ENCODE measurements at places on chromosomes 2 and 18. TPM values are rescaled to one million over a fixed set of nuclear protein-coding genes. Genes with fewer than 3 reads are reported as not detected.

DNAH6 gene
- 2.0 TPM for total RNA-seq

RASGRP3 gene
- not detected for total RNA-seq

DNA sequence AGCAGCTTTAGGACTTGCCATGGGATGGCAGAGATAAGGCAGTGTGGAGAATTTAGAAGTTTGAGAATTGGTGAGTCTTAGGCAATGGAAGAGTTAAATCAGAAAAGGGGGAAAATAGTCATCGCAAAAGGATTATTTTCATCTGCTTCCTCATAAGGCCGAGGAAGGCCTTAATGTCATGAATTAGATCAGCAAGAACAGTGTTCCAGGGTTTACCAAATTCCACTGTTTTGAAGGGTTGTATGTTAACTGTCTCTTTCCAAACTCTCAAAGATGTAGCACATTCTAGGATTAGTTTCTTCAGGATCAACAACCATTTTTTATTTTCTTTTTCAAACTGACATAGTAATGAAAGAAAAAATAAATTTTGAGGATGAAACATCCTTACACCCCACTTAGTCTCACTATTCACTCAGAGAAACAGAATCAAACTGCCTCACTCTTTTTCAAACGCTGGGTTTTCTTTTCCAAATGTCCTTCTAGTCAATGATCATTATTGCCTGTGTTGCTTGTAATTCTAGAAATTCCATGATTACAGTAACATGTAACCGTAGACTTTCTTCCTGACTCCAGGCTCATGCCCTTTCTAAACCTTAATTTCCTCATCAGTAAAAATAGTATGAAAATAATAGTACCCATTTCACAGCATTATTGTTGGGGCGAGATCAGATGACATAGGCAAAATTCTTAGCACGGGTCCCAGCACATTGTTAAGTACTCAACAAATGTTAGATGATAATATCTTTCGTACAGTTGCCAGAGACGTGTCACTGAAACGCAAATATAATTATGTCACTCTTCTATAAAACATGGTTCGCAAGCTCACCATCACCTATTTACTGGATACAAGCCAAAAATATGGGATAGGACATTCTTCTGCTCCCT lies 23.6 kb downstream of the ZEB2 start:
- DNase-seq: no peak
- H3K27ac ChIP-seq: no peak overlapping the region
- H3K36me3 ChIP-seq: no peaks in the 10 kb centered on the region
- no peak overlapping the region for H3K4me3 ChIP-seq
- H3K4me1 ChIP-seq: no peaks in the 10 kb centered on the region
- peaks cover 11% of the 10 kb centered on the region for H3K27me3 ChIP-seq

FBXO36 gene
- 13.3 TPM for total RNA-seq

GRCh38 chr2:31945572-31945935 lies 65.3 kb downstream of the MEMO1 start:
- H3K4me3 ChIP-seq: no peak overlapping the region
- no peak overlapping the region for H3K27ac ChIP-seq
- H3K27me3 ChIP-seq: no peaks in the 10 kb centered on the region
- H3K4me1 ChIP-seq: peaks cover 6% of the 10 kb centered on the region
- no peak for DNase-seq
- peaks cover 16% of the 10 kb centered on the region for H3K36me3 ChIP-seq

GRCh38 chr2:69012310-69013141 lies 453 bp upstream of the ANTXR1 start:
- no peaks in the 10 kb centered on the region for H3K4me1 ChIP-seq
- H3K27ac ChIP-seq: peak overlapping the region; percentile 85
- DNase-seq: no peak
- no peaks in the 10 kb centered on the region for H3K36me3 ChIP-seq
- H3K27me3 ChIP-seq: no peaks in the 10 kb centered on the region

- no peaks in the 10 kb centered on the region for H3K4me1 ChIP-seq
- no peak overlapping the region for H3K27ac ChIP-seq
- no peak for DNase-seq
- no peak overlapping the region for H3K4me3 ChIP-seq
These were observed 36.0 kb downstream of the ANKRD12 start for GRCh38 chr18:9172506-9173127.

DNA sequence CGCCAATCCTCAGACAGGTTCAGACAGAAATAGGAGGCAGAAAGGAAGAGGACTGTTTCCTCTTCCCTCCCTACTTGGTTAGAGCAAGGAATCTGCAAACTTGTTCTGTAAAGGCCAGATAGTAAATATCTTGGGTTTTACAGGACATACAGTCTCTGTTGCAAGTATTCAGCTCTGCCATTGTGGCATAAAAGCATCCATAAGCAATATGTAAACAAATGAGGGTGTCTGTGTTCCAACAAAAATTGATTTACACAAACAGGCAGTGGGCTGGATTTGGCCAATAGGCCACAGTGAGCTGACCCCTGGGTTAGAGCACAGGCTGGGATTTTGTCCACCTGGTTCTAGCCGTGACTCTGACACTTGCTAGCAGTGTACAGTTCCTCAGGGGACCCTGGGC lies 89.4 kb downstream of the NRP2 start:
- peaks cover 42% of the 10 kb centered on the region for H3K36me3 ChIP-seq
- peaks cover 14% of the 10 kb centered on the region for H3K4me1 ChIP-seq
- H3K27ac ChIP-seq: no peak overlapping the region

- H3K27me3 ChIP-seq: no peaks in the 10 kb centered on the region
- no peak for DNase-seq
- no peak overlapping the region for H3K4me3 ChIP-seq
- no peaks in the 10 kb centered on the region for H3K4me1 ChIP-seq
These were observed 98.4 kb downstream of the PIEZO2 start for GRCh38 chr18:11050966-11051365.

COX5B gene
- total RNA-seq: 211 TPM

DNA sequence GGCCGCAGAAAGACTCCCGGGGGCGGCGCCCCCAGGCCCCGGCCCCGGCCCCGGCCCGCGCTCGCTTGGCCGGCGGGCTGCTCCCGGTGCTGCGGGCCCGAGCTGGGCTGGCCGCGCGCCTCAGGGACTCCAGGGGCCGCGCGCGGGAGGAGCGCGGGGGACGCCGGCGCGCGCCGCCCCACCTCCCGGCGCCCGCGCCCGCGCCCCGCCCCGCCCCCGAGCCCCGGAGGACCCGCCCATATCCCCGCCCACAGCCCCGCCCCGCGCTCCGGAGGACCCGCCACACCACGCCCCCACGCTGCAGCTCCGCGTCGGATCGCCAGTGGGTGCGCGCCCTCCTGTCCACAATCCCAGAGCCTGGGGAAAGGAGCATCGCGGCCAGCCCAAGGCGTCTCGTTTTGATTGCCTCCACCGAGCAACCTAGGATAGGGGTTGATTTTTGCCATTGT lies at the start of gene PARD6G:
TSS of gene PARD6G (minus strand) at position 122 of the 449 bp plus-strand sequence. CDS start 166 bp downstream, outside the sequence.
- H3K4me3 ChIP-seq: peak within 1 kb of the TSS; percentile 81
- H3K27me3 ChIP-seq: peaks cover 24% of the 10 kb centered on the region
- peak within 1 kb of the TSS; percentile 49 for H3K27ac ChIP-seq
- peak; percentile 89 for DNase-seq
- no peaks in the 10 kb centered on the region for H3K4me1 ChIP-seq

GNAL gene
- 40.9 TPM for total RNA-seq

DNA sequence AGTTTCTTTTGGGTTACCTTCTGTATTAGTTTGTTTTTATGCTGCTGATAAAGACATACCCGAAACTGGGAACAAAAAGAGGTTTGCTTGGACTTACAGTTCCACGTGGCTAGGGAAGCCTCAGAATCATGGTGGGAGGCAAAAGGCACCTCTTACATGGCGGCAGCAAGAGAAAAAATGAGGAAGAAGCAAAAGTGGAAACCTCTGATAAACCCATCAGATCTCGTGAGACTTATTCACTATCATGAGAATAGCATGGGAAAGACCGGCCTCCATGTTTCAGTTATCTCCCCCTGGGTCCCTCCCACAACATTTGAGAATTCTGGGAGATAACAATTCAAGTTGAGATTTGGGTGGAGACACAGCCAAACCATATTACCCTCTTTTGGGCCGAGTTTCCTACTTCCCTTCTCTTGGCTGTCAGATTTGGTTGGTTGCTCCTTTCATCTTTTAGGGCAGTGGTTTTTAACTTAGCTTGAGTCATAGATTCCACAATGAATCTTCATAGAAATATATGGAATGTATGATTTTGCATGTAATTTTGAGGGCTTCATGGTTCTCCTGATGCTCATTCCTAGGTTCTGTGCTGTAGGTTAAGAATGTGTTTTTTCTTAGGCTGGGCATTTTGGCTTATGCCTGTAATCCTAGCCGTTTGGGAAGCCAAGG lies 44.2 kb downstream of the CEP192 start:
- H3K4me1 ChIP-seq: no peaks in the 10 kb centered on the region
- DNase-seq: no peak
- peaks cover 87% of the 10 kb centered on the region for H3K36me3 ChIP-seq
- no peaks in the 10 kb centered on the region for H3K27me3 ChIP-seq
- H3K27ac ChIP-seq: no peak overlapping the region

LRRTM4 gene
- total RNA-seq: 21.4 TPM

GRCh38 chr2:60525899-60526298 lies 27.6 kb downstream of the BCL11A start:
- H3K4me1 ChIP-seq: peaks cover 6% of the 10 kb centered on the region
- H3K36me3 ChIP-seq: no peaks in the 10 kb centered on the region
- no peak for DNase-seq
- H3K27ac ChIP-seq: no peak overlapping the region
- H3K4me3 ChIP-seq: no peak overlapping the region
- H3K27me3 ChIP-seq: no peaks in the 10 kb centered on the region

RNU2-63P gene
- 12.2 TPM for total RNA-seq

ABCG8 gene
- total RNA-seq: not detected

- no peaks in the 10 kb centered on the region for H3K4me1 ChIP-seq
- H3K27ac ChIP-seq: no peak overlapping the region
- DNase-seq: no peak
- H3K4me3 ChIP-seq: no peak overlapping the region
- H3K27me3 ChIP-seq: no peaks in the 10 kb centered on the region
- peaks cover 10% of the 10 kb centered on the region for H3K36me3 ChIP-seq
These were observed 149.3 kb downstream of the EXOC6B start for GRCh38 chr2:72676341-72677025.

FZD7 gene
- 266 TPM for total RNA-seq

Data from endodermal cell (in vitro differentiated cells).